ENCODE measurements at places on chromosomes 7 and 10.

- peak; percentile 51 for DNase-seq
These were observed 110.6 kb upstream of the EFCAB10 start for GRCh38 chr7:105691680-105692564.

DNA sequence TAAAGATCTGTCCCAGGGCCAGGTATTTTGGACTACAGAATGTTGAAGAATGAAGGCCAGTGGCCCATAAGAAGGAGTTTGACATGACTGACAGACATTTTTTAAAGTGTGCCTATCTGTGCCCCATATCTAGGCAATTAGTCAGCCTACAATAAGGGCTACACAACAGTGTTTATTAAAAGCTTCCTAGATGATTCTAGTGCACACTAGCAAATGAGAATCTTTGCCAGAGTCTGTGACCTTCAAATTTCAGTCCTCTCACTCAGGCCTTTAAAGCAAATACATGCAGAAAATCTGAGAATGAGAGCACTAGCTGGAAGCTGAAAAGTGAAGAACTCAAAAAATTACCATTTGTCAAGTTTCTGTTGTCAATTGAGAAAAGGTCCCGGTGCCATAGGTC, 208.7 kb downstream of the VTI1A start:
- no peak for DNase-seq

GRCh38 chr7:149761307-149761706, 12.1 kb downstream of the ZNF467 start:
- no peak for DNase-seq

DNA sequence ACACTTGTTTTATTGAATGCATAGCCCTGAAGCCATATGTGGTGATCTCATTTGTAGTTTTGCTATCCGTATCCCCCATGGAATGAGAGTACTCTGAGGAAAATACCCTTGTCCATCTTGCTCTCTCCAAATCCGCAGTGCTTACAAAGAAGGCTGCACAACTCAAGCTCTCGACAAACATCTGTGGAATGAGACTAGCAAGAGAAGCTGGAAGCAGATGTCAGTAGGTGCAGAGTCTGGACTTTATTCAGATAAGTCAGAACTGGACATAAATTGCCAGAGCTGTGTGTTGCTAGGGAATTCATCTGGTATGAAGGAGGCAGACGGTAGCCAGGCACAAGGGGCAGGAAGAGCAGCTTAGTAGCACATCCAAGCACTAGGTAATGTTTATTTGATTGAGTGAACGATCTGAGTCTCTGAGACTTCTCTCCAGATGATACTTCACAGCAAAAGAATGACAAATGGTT, 1046.2 kb downstream of the XPNPEP1 start:
- no peak for DNase-seq

- DNase-seq = peak; percentile 19
These were observed 8.9 kb upstream of the GRK5 start for GRCh38 chr10:119198438-119198837.

DNA sequence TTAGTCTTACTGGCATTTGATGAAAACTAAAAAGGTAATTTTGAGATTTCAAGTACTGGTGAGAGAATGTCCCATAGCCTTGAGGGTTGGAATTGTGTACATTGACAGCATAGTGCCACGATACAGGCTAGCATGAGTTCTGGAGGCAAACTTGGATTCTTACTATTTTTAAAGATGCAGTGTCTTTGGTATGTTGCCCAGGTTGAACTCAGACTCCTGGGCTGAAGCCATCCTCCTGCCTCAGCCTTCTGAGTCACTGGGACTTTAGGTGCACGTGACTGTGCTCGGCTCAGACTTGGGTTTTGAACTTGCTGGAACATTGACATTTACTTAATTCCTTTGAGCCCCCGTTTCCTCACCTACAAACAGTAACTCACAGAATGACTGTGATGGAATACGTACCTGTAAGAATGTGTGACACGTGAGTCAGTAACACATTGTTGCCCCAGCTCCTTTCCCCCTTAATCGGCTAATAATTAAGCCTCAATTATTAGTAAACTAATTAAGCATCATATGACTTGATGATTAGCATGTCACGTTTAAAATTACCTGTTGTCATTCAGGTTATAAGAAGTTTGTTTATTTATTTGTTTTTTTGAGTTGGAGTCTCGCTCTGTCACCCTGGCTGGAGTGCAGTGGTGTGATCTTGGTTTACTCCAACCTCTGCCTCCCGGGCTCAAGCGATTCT, 10.6 kb downstream of the DNAJB6 start:
- DNase-seq = no peak

- DNase-seq = no peak
These were observed 250.8 kb downstream of the KCNMA1 start for GRCh38 chr10:77386838-77387237.

- DNase-seq = no peak
These were observed 36.3 kb upstream of the PDK4 start for GRCh38 chr7:95632609-95633008.

DNA sequence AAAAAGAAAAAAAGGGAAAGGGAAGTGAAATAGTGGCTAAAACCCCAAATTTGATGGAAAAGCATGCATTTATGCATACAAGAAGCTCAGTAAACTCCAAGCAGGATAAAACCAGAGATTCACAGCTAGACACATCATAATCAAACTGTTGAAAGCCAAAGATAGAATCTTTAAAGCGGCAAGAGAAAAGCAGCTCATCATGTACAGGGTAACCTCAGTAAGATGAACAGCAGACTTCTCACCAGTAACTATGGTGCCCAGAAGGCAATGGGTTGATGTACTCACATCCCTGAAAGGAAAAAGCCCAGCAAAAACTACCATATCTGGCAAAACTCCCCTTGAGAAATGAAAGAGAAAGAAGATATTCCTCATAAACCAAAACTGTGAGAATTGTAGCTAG, 60.4 kb downstream of the TPST1 start:
- DNase-seq = no peak

DNA sequence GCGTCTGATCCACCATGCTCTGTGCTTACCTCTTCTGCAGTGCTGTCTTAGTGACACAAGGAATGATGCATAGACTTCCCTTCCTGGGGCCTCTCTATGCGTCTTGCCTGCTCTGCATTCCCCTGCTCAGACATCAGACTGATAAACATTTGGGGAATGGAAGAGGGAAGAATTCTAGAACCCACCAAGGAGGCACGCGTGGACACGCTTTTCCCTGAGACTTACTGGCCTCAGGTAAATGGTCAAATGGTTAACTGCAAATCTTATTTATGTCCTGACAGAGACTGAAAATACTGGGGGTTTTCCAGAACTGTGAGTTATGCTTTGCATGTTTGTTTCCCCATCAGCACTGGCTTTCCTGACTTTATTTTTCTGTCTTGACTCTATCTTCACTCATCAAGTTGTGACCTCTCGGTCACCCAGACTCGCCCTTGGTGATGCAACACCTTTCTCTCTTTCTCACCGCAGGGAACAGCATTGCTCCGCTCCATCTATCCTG, 285.9 kb upstream of the FZD8 start:
- DNase-seq = no peak

- no peak for DNase-seq
These were observed 66.3 kb downstream of the MTERF1 start for GRCh38 chr7:91814189-91814588.

- no peak for DNase-seq
These were observed 64.2 kb downstream of the ARMC3 start for GRCh38 chr10:22992075-22992474.

DNA sequence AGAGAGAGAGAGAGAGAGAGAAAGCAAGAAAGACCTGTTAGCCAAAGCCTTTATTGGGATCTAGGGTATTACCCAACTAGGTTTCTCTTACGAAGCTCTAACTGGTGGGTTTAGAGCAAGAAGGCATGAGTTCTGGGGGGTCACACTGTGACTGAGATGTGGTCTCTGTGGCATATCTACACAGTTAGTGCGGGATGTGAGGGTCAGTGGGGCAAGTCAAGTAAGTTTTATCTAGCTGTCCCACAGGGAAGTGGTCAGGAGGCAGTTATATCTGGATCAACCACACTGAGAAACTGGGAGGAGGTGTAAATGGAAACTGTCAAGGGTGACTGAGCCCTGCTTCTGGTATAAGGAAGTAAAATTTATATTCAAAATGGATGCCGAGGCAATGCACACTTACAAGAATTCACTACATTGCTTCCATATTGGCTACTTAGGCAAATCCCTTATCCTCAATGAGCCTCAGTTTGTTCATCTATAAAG, 331.6 kb upstream of the HPS1 start:
- no peak for DNase-seq

DNA sequence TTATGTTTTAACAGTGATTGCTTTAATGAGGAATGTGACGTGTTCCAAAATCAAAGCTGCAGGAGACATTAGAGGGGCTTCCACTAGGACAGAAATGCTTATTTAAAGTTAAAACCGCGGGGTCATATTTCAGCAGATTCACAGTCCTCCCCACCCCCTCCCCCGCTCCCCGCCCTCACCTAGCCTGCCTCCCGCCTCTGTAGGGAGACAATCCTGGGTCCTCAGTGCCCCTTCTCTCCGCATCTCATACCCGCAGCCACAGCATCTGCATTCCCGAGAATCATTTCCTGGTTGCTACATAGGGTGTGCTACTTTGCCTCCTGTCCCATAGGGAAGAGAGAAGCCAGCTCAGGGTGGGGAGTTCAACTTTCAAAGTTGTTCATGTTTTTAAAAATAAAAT, 3.1 kb upstream of the DRGX start:
- no peak for DNase-seq

DNA sequence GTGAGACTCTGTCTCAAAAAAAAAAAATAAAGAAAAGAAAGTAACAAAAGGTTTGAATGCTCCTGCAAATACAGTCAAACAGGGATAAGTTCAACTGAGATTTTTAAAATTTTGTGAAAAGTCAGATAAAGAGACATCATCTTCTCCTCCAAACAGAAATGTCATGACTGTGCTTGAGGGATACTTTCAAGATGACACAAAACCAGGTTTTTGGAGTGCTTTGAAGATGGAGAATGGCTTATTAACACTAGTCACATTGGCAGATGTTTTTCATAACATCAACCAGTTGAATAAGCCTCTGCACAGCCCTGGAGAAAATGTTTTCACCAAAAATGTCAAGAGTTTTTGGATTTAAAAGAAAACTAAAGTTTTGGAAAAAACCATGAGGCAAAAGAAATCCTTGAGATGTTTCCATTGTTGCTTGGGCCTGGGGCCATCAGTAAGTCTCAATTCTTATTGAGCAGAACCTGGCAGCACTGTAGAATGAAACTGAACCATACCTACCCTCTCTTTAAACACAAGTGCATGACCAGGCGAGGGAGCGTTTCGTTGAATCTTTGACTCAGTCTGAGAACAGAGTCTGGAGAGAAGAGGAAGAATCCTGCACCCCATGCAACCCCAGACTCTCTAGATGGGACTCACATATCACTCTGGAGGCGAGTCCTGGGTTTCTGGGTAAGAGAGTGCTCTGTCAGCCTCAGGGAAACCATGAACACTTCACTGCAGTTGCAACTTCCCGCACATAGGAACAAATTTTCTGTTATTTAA, 37.4 kb upstream of the PRKCQ start:
- no peak for DNase-seq

- DNase-seq = no peak
These were observed 69.8 kb upstream of the GSDME start for GRCh38 chr7:24827027-24827426.

DNA sequence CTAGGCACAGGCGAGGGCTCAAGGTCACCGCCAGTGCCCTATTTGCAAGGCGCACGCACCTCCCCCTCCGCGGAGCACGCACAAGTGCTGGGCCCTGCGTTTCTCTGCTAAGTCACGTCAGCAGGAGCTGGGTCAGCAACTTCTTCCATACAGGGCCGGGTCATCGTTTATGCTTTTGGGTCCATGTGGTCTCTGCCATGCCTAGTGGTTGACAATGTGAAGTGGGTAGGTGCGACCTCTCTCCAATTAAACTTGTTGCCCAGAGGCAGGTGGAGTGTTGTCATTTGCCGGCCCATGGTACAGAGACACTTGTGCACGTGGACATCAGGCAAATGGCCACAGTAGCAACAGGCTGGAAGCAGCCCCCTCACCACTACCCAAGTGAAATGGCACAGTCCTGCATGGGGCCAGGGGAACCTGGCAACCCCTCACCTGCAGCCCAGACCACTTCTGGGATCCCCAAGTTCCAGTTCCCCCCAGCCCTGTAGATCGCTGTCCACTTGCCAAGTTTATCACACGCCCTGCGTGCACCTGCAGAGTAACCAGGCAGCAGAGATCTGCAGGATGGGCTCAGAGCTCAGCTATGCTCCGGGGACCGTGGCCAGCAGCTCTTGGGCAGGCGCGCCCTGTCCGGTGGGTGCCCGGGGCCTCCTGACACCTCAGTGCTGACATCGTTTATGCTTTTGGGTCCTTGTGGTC, 86.1 kb upstream of the PPP2R2D start:
- DNase-seq = no peak

DNA sequence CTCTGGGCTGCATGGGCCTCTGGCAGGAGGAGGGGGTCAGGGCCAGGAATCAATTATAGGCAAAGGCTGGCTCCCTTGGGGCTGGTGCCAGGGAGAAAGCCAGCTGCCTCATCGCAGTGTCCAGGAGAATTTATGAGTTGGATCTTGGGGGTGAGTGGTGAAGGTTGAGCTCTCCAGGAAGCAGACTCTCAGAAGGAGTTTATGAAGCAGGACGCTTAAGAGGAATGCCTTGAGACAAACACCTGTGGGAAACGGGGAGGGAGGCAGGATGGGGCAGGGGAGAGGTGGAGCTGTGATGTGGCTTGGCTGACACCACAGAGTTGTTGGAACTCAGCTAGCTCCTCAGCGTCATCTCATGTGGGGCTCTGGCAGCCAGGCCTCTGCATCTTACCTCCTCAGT, 428.5 kb downstream of the RPS24 start:
- DNase-seq = no peak

GRCh38 chr7:156751319-156751718, 110.7 kb downstream of the RNF32 start:
- no peak for DNase-seq

DNA sequence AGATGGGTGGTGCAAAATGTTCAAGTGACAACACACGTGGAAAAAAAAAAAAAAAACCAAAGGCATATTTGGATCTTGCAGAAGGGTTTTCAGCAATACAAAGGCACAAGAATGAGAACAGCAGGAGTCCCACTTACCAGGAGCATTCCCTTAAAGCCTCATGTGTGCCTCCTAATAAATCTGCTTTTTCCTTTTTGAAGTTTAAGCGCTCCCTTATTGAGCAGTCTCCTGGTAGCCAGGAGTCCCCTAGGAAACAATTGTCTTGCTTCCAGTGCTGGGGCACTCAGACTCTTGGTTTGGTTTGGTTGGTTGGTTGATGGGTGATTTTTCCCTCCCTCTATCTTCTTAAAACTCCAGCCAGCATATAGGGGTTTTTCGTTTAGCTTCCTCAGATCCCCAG, 321.8 kb upstream of the NFE2L3 start:
- DNase-seq = no peak

GRCh38 chr10:126640401-126640800, 30.1 kb downstream of the C10orf90 start:
- DNase-seq = no peak

Data from midbrain (tissue), 1 donor.